ENCODE measurements at places on chromosomes 4 and X. TPM values are rescaled to one million over a fixed set of nuclear protein-coding genes. Genes with fewer than 3 reads are reported as not detected.

- DNase-seq, result no peak
- H3K27ac ChIP-seq, result no peak overlapping the region
- no peak overlapping the region for H3K4me3 ChIP-seq
- H3K27me3 ChIP-seq, result no peaks in the 10 kb centered on the region
- H3K36me3 ChIP-seq, result peaks cover 6% of the 10 kb centered on the region
These were observed 8.8 kb upstream of the DGAT2L6 start for GRCh38 chrX:70168238-70169188.

DNA sequence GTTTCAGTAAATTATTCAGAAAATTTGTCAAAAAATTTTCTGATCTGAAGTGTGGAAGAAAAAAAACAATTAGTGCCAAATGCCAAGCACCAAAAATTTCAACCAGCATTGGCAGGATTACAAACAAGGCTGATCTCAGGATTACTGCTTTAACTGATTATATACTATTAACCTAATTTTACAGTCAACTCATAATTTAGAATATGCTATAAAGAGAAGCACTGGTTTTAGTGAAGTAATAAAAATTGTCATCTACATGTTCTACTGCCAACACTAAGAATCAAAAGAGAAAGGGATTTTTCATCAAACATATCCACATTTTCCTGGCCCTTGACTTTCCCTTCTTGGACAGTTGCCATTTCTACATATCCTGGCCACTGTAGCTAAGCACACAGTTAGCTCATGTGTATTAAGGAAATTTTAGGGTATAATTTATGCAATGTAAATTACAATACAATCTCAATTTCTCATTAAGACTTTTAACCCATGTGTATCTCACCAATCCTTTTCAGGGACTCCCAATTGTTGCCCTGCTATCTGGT, 33.8 kb downstream of the THOC2 start:
- no peak overlapping the region for H3K4me3 ChIP-seq
- DNase-seq, result no peak
- H3K4me1 ChIP-seq, result no peaks in the 10 kb centered on the region

Gene CT45A1
- total RNA-seq, result not detected

DNA sequence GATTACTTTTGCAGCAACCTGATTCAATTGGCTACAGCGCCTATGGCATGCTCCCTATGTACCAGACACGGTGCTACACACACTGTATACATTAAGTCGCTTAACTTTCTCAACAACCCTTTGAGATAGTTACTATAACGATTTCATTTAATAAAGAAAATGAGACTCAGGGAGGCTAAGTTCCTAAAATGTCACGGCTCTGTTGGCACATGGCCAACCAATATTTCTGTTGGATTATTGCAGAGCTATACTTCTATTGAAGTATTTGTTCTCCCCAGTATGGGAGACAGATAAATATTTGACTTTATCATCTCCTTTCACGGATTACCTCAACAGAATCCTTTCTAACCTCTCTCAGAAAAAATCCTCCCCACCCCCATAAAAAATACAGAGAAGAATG, 25.3 kb downstream of the CLNK start:
- H3K27me3 ChIP-seq, result no peaks in the 10 kb centered on the region
- H3K4me1 ChIP-seq, result no peaks in the 10 kb centered on the region
- no peak overlapping the region for H3K4me3 ChIP-seq
- DNase-seq, result no peak
- no peak overlapping the region for H3K27ac ChIP-seq

DNA sequence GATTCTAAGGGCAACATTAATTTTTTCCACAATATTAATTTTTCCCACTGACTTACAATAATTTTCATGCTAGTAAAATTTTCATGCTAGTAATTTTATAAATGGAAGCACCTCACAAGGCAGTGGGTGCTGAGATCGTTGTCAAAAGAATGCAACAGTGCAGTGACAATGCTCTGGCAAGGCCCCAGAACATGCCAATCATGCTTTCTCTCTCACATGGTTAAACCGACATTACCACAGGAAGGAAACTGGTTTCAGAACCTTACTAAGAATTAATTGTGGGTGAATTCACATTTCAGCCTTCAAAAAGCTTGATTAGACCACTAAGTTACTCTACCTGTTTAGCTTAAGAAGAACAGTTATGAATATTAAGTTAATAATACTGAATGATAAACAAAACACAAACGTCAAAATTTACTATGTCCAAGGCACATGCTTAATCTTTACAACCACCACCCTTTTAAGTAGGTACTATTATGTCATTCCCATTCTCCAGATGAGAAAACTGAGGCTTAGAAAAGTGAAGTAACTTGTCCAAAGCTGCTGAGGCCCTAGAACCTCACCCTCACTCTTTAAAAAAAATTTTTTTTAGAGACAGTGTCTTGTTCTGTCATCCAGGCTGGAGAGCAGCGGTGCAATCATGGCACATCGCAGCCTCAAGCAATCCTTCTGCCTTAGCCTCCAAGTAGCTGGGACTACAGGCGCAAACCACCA, 10.0 kb upstream of the OPHN1 start:
- H3K27me3 ChIP-seq, result no peaks in the 10 kb centered on the region
- DNase-seq, result no peak
- H3K4me1 ChIP-seq, result no peaks in the 10 kb centered on the region
- H3K36me3 ChIP-seq, result no peaks in the 10 kb centered on the region

- DNase-seq, result no peak
- H3K4me3 ChIP-seq, result no peak overlapping the region
- no peaks in the 10 kb centered on the region for H3K36me3 ChIP-seq
- no peak overlapping the region for H3K27ac ChIP-seq
- no peaks in the 10 kb centered on the region for H3K4me1 ChIP-seq
- H3K27me3 ChIP-seq, result no peaks in the 10 kb centered on the region
These were observed 115.7 kb downstream of the ANKRD50 start for GRCh38 chr4:124596816-124597215.

Gene FAAH2
- total RNA-seq, result not detected

GRCh38 chr4:37447886-37448285, 203.3 kb downstream of the NWD2 start:
- no peak overlapping the region for H3K4me3 ChIP-seq
- H3K27ac ChIP-seq, result no peak overlapping the region
- no peak for DNase-seq
- no peaks in the 10 kb centered on the region for H3K27me3 ChIP-seq
- H3K4me1 ChIP-seq, result no peaks in the 10 kb centered on the region

Gene YIPF7
- total RNA-seq, result 2.8 TPM

Gene NHS
- total RNA-seq, result 0.36 TPM

Gene FAM53A
- total RNA-seq, result 2.8 TPM

Gene RASSF6
- 0.27 TPM for total RNA-seq

Gene NMU
- total RNA-seq, result not detected

Gene USP26
- total RNA-seq, result not detected

GRCh38 chr4:7198440-7199128, 6.2 kb downstream of the SORCS2 start:
- H3K4me3 ChIP-seq, result no peak overlapping the region
- DNase-seq, result no peak
- peaks cover 2% of the 10 kb centered on the region for H3K4me1 ChIP-seq
- no peaks in the 10 kb centered on the region for H3K36me3 ChIP-seq

DNA sequence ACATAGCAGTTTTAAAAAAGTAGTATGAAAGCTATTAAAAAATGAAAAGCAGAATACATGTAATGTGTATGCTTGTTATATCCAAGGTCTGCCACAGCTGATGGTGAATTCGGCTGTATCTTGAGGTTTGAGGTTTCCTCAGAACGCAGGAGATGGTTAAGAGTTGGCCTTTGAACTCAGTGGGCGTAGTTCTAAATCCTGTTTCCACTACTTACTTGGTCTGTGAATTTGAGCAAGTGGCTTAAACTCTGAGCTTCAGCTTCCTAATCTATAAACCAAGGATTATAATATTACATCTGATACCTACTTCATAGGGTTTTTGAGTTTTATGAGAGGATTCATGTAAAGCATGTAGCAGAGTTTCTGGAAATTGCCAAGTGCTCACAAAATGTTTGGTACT, 125.2 kb downstream of the STIM2 start:
- no peaks in the 10 kb centered on the region for H3K27me3 ChIP-seq
- H3K27ac ChIP-seq, result no peak overlapping the region
- DNase-seq, result no peak
- no peaks in the 10 kb centered on the region for H3K36me3 ChIP-seq
- H3K4me3 ChIP-seq, result no peak overlapping the region

DNA sequence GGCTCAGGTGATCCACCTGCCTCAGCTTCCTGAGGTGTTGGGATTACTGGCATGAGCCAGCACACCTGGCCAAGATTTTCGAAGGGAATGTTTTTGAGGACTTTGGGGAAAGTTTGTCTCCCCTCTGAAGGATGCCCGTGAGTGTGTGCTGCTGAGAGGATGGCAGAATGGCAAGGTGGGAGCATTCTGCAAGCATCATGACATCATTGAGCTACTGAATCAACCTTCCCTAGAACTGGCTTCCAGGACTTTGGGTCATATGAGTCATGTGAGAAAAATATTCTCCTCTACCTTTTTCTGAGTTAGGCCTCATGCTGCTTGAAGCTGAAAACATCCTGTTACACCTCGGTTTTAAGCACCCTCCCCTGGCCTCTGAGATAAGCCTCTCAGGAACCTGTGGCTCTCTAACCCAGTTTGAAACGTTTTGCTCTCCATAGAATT, 31.0 kb downstream of the TMEM131L start:
- H3K36me3 ChIP-seq, result no peaks in the 10 kb centered on the region
- H3K27me3 ChIP-seq, result no peaks in the 10 kb centered on the region
- no peak overlapping the region for H3K4me3 ChIP-seq
- DNase-seq, result no peak

DNA sequence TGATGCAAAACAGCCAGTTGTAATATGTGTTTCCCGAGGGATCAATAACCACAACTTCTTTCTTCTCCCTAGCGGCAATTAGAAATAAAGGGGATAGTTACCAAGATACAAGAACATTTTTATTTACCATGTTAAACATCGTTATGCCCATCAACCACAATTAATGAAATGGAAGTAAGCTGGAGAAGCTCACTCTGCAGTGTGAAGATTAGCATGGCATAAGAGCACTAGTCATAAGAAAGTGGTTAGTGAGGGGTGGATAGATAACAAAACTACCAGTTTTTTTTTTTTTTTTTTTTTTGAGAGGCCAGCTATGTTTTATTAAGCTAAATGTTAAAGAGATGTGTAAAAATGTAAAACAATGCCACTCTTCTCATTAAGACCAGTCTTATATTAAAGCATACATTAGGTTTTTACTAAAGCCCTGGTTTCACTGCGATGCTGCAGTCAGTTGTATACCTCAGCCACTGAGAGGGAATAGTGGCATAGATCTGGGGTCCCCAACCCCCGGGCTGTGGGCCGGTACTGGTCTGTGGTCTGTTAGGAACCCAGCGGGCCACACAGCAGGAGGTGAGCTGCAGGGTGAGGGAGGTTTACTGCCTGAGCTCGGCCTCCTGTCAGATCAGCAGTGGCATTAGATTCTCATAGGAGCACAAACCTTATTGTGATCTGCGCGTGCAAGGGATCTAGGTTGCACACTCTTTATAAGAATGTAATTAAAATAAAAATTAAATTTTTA, 27.9 kb upstream of the NFXL1 start:
- no peak for DNase-seq
- H3K27me3 ChIP-seq, result no peaks in the 10 kb centered on the region
- H3K4me1 ChIP-seq, result no peaks in the 10 kb centered on the region

DNA sequence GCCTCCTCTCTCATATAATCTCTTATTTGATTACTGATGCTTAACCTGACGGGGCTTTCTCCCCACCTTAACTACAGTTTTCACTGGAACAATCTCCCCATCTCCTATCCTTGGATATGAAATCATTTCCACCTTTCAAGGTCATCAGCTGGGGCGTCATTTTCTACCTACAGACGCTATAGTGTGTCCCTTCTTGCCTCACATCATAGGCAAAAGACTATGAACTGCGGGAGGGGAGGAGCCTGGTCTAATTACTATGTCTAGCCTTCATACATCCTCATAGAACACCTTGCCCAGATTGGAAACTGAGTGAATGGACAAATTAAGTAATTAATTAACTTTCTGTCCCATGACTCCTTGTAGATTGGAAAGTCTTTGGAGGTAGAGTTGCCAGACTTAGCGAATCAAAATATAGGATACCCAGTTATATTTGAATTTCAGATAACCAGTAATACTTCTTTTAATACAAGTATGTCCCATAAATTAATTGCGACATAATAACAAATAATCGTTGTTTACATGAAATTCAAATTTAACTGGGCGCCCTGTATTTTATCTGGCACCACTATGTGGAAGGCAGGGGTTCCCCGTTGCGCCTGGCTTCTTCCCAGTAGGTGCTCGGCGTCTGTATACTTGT, 752 bp upstream of the ATP6AP2 start:
- H3K27me3 ChIP-seq, result no peaks in the 10 kb centered on the region
- peak overlapping the region; percentile 60 for H3K4me3 ChIP-seq
- peak overlapping the region; percentile 84 for H3K27ac ChIP-seq
- no peaks in the 10 kb centered on the region for H3K36me3 ChIP-seq

- no peak overlapping the region for H3K27ac ChIP-seq
- DNase-seq, result no peak
- no peaks in the 10 kb centered on the region for H3K36me3 ChIP-seq
These were observed 62.2 kb downstream of the DTHD1 start for GRCh38 chr4:36343501-36344175.

- H3K36me3 ChIP-seq, result no peaks in the 10 kb centered on the region
- no peaks in the 10 kb centered on the region for H3K27me3 ChIP-seq
- peaks cover 30% of the 10 kb centered on the region for H3K4me1 ChIP-seq
- H3K4me3 ChIP-seq, result no peak overlapping the region
- H3K27ac ChIP-seq, result no peak overlapping the region
These were observed 181.2 kb downstream of the RAPGEF2 start for GRCh38 chr4:159284113-159284512.

Gene SRPK3
- 30.3 TPM for total RNA-seq

- no peak overlapping the region for H3K4me3 ChIP-seq
- DNase-seq, result no peak
- peaks cover 52% of the 10 kb centered on the region for H3K27me3 ChIP-seq
These were observed 25.5 kb downstream of the ARHGAP36 start for GRCh38 chrX:131083510-131084142.

Measured in gastrocnemius medialis (tissue), 4 donors.